Urinary bladder (tissue), 4 donors: ENCODE measurements at places on chromosomes 4 and X. TPM values are rescaled to one million over a fixed set of nuclear protein-coding genes. Genes with fewer than 3 reads are reported as not detected.

Gene ENPEP
- total RNA-seq: 45.6 TPM

Gene MAMLD1
- total RNA-seq: 2.5 TPM

Gene PRR32
- total RNA-seq: 1.3 TPM

Gene CISD2
- 36.7 TPM for total RNA-seq

Gene GIMD1
- total RNA-seq: not detected

Gene CSAG3
- not detected for total RNA-seq
